Fibroblast of pulmonary artery (primary cell): ENCODE measurements at places on chromosomes 1 and 21.

DNA sequence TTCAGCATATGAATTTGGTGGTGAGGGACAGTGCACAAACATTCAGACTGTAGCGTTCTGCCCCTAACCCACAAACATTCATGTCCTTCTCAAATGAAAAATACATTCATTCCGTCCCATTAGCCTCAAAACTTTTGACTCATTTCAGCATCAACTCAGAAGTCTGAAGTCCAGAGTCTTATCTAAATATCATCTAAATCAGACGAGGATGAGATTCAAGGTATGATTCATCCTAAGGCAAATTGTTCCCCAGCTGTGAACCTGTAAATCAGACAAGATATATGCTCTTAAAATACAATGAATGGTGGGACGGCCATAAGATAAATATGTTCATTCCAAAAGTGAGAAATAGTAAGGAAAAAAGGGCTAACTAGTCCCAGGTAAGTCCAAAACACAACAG is 1195.6 kb upstream of the ADGRL4 start:
- DNase-seq: no peak

DNA sequence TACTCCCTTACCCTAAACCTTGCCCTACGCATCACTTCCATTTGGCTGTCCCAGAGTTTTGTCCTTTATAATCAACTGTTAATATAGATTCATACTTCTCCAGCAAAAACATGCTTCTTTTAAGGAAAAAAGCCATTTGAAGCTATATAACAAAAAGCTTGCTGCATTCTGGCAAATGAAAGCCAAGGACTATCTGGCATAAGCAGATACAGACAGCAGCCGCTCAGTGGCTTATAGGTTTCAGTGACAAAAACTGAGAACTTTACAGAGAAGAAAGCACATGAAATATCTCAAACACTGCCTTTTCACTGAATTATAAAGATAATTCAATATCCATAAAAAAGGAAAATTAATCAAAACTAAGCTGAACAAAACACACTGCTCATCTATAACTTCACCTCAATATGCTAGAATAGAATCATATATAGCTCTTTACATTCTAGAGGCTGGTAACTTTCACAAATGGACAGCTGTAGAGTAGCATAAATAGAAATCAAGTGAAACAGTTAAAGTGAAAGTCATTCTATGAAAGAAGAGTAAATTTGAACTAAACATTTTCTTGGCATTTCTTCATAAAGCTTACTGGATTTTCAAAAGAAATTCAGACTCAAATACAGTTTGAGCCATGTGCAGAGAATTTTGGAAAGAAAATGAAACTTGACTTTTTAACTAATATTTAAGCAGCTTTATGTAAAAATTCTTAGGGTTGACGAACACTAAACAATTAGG is 19.6 kb downstream of the CDC42BPA start:
- DNase-seq: no peak

DNA sequence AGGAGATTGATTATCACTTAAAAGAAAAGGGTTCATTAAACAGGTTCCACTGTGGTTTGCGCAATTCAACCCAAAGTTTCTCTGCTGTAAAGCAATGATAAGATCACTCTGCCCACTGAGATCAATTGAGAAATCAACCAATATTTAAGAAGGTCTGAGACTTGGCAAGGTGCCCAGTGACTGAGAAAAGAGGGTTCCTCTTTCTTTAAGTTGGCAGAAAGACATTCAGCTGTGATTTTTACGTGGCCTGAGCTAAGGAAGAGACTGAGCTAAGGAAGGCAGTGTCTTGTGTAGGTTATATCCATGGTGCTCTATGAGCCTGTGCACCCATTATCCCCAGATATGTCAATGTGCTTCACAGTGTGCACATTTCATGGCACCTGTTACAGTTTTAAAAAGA is 344.1 kb downstream of the DISC1 start:
- DNase-seq: no peak

DNA sequence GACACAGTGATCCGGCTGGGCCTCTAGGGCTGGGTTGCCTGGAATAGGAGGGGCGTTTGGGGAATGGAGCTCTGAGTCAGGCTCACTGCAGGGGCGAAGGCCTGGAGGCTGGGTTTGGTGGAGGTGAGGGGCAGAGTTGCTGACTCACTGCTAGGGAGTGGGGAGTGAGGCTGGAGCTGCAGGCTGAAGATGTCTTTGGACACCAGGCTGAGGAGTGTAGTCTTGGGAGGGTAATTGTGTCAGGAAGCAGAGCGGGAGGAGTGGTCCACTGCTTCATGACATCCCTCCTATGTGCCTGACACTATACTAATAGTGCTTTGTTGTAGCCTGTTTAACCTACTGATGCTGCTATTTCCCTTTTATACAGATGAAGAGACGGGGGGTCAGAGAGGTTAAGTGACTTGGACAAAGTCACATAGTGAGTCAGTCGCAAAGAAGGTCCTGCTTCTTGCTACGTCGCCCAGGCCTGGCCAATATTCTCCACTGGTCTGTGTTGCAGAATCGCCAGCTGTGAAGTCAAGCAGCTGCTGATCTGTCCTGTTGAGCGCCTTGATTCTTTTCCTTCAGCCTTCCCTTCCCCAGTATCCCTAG is 13.6 kb downstream of the ACTL8 start:
- DNase-seq: peak; percentile 59

DNA sequence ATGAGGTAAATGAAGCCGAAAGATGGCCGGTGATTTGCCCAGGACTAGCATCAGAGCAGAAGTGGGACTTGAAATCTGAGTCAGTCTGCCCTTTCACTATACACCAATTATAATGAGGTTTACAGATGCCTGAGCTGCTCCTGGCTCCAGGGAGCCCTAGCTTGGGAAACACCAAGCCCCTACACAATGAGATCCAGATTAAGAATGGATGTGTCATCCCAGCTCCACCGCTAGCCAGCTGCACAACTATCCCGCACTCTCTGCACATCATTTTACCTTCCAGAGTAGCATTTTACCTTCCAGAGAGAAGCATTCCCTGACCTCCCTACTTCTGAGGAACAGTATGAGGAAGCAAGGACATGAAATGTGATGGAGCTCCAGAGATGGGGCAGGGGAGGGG is 27.0 kb downstream of the SERTAD4 start:
- peak; percentile 64 for DNase-seq

GRCh38 chr21:44428281-44428960 is 26.9 kb upstream of the LRRC3 start:
- DNase-seq: no peak

- DNase-seq: no peak
Measured at GRCh38 chr1:9626201-9626608, 25.3 kb upstream of the PIK3CD start.

GRCh38 chr1:62111084-62111483 is 83.6 kb upstream of the L1TD1 start:
- DNase-seq: no peak

- DNase-seq: no peak
Measured at GRCh38 chr1:169325117-169325516, 42.5 kb downstream of the NME7 start.

DNA sequence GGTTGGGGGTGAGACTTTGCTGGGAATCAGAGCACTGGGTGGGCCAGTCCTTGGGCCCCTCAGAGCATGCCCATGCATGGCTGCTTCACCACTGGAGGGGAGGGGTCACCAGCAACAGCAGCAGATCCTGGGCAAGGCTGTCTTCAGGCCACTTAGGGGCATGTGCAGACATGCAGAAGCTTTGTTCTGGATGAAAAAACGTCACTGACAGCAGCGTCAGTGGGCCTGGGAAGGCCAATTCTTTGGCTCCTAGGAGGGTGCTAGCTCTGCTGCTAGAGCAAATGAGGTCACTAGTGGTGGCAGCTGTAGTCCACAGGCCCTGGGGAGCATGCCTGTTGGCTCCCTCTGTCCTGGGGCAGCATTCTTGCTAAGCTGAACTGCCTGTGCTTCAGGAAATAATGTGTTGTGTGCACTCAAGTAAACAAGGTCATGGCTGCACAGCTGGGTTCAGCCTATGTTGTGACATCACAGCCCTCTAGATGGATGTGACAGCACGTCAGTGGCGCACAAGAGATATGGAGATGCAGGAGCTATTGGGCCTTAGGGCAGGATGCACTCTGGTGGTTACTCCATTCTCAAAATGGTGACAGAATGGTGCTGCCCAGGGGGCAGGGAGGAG is 27.0 kb downstream of the ZC3H11B start:
- no peak for DNase-seq

DNA sequence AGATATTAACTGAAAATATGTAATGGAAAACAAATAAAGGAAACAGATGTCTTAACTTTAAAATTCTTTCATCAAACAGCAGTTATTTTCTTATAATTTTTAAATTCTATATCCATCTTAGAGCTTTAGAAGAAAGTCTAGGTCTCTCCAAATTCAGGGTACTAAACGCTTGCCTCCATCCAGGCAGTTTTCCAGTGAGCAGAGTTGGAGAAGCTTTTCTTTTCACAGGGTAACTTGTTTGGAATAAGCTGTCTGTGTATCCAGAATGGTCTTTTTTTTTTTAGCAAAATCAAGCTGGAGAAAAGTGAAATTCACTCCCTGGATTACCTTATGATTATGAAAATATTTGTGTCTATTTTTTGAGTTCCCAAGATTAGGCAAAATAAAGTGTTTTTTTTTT is 88.6 kb downstream of the DDAH1 start:
- DNase-seq: no peak

DNA sequence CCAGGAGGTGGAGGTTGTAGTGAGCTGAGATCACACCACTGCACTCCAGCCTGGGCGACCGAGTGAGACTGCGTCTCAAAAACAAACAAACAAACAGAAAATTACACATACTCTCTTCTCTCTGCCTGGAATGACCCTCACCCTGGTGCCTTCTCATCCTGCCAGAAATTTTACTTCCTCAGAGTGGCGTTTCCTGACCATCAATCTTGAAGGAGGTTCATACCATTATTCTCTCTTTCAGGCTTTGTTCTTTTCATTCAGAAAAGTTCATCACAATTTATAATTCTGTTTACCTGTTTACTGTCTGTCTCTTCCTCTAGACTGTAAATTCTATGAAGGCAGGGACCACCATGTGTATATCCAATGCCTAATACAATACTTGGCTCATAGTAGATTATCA is 79.3 kb downstream of the RPS6KA1 start:
- peak; percentile 33 for DNase-seq

GRCh38 chr21:44347911-44348451 is 5.4 kb upstream of the TRPM2 start:
- DNase-seq: no peak

DNA sequence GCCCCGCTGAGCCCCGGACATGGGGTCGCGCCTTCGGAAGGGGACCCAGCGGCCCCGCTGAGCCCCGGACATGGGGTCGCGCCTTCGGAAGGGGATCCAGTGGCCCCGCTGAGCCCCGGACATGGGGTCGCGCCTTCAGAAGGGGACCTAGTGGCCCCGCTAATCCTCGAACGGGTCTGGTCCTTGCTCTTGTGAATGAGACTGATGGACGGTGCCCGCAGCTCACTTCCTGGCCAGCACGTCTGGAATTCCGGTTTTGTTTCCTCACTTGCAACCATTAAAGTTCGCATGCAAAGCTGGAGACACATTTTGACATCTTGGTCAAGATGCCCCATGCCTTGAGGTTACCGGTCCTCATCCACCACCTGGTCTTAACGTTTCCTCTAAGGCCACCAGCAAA is 5.6 kb downstream of the WRAP73 start:
- no peak for DNase-seq

GRCh38 chr1:246687002-246687401 is 37.2 kb upstream of the SCCPDH start:
- DNase-seq: no peak
